ENCODE measurements at places on chromosomes 7 and 10.
A peak's percentile ranks its signal among the peaks of the same experiment; 100 is the strongest.

DNA sequence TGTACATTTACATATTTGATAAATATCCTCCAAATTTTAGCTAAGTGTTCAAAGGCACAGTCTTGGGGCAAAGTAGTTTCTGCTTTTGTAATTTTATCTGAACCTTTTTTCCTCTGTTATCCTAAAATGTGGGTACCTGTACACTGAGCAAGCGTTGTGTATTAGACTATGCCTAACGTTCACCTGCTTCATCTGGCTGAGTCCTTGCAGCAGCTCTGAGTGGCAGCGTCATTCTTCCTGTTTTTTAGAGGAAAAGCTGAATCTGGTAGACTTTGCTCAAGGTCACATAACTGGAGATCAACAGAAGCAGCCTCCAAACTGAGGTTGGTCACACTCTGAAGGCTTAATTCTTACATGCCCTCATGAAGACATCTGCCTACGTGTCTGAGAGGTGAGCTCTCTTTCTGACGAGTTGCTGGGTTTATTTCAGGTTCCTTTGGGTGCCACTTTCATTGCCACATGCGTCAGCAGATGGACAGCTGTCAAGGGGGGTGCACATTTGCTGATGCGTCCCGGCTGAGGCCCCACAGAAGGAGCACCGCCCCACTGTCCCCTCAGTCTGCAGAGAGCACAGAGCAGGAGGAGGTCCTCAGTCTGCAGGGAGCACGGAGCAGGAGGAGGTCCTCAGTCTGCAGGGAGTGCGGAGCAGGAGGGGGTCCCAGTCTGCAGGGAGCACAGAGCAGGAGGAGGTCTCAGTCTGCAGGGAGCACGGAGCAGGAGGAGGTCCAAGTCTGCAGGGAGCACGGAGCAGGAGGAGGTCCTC, 406.5 kb upstream of the SHH start:
- no peak for DNase-seq

- no peak for DNase-seq
Observed at GRCh38 chr10:53135213-53135896, 362.8 kb upstream of the MBL2 start.

- no peak for DNase-seq
Observed at GRCh38 chr7:158975526-158976467, 119.4 kb downstream of the DYNC2I1 start.

DNA sequence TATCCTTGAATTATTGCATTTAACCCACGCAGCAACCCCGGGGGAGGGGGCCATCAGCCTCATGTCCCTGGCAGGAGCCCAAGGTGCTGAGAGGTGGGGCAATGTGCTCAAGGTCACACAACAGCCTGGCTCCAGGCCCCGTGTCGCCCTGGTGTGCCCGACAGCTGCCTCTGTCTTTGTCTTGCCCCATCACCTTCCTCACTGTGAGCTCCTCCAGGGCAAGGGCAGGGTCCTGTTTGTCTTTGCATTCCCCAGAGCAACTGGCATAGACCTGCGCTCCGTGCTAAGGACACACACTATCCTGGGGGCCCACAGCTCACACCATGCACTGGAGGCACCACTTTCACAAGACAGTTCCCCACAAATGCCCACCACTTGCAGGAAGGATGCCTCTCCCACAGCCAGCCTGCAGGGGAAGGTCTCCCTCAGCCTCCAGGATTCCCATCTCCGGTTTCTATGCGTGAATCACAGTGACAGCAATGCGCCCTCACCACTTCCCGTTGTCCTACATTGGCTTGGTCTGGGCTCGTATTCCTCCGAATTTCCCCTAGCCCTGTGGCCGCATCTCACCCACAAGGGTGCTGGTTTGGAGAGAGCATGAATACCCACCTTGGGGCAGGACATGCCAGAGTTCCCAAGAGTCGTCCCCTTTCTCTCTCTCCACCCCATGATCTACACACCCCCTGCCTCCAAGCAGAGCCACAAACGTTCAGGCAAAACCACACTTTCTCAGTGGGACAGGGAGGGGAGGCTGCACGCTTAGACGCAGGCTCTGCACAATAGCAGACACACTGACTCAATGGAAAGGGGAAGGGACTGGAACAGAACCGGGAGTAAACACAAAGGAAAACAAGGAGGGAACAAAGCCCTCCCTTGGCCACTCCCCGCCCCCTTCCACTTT, 10.3 kb downstream of the ITPRIP start:
- DNase-seq: no peak

GRCh38 chr10:3766046-3766756, 18.8 kb downstream of the KLF6 start:
- DNase-seq: no peak

DNA sequence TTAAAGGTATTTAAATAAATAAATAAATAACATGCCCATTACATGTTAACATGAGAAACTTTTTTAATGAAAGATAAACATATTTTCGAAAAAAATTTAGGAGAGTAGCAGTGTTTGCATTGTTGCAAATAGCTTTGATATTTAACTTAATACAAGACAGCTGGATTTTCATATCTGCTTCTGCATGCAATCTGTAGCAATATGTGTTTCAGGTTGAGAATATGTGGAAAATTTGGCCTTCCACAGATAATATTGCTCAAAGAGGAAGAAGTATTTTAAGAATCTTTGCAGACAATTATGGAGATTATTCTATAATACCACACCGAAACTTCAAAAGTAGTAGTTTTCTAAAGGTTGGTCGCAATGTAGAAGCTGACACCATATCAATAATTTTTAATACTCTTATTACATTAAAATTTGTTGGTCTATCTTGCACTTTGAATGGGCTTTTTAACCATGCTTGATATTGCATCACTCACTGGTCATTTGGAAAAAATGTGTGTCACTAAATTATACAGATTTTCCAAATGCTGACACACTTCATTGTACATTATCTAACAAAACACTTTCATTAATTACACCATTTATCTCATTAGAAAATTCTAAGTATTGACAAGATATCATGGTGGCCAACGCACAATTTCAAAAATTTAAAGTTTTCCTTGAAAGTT, 229.8 kb upstream of the HDAC9 start:
- DNase-seq: no peak

GRCh38 chr7:87058744-87059524, 520 bp downstream of the ELAPOR2 start:
- DNase-seq: no peak

DNA sequence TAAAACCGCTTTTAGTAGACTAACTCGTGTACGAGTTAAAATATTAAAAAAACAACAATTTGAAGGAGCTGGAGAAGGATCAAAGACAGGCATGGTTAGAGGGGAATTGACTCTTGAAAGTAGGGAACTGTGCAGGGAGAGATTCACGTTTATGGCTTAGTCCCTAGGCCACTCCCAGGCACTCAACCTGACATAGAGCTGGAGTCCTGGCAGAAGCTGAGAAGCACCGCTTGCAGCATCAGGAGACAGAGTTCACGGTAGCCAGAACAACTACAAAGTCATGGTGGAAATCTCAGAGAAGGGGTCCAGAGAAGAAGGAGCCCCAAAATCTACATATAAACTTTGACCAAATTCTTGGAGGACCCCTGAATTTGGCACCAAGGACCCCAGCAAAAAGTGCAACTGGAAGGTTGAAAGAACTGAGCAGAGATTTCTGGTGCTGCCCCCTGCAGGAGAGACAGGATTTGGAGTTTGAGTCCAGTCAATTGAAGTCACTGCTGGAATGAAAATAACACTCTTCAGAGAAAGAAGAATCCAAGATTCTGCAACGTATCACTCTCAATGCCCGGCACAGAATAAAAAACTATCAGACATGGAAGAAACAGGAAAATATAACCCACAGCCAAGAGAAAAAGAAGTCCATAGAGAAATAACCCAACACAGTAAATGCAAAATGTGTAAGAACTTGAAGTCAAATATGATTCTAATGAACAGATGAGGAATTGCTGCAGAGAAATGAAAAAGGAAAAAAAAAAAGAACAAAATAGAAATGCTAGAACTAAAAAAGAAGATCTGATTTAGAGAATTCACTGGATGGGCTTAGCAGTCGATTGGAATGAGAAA, 493.3 kb upstream of the PODXL start:
- no peak for DNase-seq

- peak; percentile 82 for DNase-seq
Observed at GRCh38 chr10:78543749-78544362, 510.2 kb downstream of the RPS24 start.

DNA sequence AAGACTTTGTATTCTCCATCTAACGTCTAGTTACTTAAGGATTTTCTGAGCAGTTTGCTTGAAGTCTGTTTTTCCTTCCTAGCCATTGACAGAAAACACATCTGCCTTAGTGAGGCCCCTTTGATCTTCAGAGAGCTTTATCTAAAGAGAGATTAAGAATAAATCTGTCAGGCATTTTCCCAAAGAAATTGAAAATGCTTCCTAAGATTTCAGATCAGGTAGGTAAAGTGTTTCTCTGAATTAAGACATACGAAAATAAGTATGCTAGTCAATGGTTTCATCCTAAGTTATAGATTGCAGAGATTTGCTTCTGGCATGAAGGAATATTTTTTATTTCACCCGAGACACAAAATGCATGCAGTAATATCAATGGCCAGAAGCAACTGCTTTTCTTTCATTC, 168.6 kb downstream of the SDK1 start:
- DNase-seq: no peak

GRCh38 chr10:127267442-127267841, 71.1 kb upstream of the INSYN2A start:
- DNase-seq: no peak

DNA sequence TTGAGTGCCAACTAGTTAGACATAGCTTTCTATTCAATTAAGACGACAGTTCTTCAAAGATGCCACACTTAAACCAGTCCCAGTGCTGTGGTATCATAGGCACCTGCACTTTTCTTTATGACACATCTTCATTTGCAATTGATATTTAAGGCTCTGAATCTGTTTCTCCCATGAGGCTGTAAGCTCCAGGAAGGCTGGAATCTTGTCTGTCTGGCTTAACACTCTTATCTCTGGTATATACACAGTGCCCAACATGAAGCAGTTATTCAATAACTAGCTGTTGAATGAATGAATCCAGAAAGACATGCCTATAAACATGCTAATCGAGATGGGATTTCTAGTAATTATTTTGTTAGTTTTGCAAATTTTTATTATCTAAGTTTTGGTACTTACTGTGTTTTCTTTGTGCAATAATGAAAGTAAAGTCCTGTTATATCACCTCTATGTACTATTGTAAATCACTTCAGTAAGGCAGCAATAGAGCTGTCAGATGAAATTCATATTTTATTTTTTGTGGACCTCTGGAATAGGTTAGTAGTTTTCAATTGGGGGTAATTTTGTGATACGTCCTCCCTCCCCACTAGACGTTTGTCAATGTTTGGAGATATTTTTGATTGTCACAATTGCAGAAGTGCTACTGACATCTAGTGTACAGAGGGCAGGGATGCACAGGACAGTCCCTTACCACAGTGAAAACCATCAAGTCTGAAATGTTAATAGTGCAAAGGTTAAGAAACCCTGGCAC, 51.3 kb upstream of the STEAP4 start:
- no peak for DNase-seq

Data from AG04449 (cell line).